Fibroblast of mammary gland (primary cell): ENCODE measurements at places on chromosomes 4 and X.

DNA sequence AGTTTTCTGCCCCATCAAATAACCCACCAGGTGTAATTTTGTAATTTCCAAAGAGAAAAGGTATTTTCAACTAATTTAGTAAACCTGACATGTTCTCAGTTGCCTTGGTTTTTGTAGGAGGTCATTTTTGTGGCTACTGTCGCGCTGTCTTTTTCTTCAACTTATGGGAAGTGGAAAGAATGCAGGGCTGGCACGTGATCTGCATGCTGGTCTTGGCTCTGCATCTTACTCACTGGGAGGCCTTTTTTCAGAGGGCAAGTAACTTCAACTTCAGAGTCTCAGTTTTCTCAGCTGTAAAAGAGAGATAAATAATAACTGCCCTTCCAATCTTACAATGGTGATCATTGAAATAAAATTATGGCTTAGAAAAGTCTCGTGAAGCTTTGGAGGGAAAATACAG, 109.9 kb upstream of the SMIM10 start:
- DNase-seq = peak; percentile 7

DNA sequence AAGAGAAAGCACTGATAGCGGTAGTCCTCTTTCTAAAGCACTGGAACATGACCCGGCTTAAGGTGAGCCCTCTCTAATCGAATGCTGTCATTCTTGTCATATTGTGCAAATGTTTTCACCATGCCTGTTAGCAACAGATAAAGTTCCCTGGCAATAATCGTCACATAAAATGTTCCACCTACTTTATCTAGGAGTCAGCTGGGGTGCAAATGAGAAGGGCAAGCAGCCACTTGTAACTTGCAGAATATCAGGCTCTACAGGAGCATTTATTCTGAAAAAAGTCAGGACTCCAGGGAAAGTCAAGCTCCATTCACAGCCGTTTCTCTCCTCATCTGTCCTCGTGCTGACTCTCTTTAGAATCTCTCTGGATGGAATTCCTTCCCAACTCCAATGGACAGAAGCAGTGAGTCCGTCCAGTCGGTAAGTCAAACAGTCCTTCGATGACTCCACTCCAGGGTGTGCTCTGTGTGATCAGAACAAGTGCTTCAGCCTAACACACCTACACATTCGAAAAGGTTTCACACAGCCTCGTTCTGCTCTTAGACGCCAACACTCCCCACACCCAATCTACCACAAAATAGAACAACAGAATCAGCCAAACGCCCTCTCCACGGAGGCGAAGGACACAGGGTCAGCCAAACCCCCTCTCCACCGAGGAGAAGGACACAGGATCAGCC, 101.7 kb upstream of the FRG1 start:
- no peak for DNase-seq

- DNase-seq = no peak
These were observed 248.6 kb upstream of the JADE1 start for GRCh38 chr4:128560754-128561495.

DNA sequence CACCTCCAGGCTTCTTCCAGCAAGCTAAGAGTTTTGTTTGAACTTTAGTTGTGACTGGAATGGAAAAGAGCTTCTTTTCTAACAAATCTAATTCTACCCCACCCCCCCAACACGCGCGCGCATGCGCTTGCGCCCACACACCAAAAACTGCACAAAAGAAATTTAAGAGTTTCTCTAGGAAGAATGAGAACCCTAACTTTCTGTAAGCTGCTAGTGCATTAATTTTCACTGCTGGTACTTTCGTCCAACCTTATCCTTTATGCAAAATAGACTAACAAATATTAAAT, 9.0 kb upstream of the INTU start:
- DNase-seq = peak; percentile 34

GRCh38 chr4:154132406-154132805, 343.5 kb upstream of the SFRP2 start:
- DNase-seq = no peak

DNA sequence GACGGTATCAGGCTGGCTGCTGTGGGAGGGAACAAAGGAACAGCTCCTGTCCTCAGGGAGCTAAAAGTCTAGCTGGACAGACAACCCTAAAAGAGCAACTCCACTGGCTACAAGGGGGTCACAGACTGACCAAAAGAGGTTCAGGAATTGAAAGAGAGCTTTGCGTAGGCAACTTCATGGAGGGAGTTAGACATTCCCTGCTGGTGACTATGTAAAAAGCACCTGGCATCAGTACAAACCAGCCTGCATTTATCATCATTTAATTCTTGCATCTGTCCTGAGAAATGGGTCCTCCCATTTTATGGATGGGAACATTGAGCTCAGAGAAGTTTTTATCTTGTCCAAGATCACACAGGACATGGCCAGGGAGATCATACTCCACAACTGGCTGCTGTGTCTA, 1.4 kb upstream of the LGI2 start:
- peak; percentile 54 for DNase-seq

DNA sequence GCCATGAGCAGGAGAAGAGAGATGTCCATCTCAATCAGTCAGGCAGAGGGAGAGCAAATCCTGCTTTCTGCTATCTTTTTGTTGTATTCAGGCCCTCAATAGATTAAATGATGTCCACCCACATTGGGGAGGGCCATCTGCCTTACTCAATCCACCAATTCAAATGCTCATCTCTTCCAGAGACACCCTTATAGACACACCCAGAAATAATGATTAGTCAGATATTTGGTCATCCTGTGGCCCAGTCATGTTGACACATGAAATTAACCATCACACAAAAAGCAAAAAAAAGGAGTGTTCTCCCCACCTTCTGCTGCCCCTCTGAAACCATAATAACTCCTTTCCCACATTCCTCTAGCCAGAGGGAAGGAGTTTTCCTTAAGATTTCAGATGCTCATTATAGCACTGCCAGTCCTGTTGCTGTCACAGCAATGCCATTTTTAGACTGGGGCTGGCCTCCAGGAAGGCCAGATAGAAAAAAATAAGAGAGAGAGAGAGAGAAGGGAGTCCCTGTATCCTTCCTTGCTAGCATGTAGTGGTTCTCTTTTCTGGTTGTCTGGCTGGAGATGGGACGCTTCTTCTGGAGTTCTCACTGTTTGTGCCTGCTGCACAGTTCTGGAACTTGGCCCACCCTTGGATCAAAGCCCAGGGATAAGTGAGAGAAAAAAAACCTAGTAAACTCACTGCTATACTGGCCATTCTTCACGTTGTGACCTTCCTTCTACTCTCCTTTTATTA, 177.7 kb downstream of the RBM46 start:
- peak; percentile 66 for DNase-seq

- peak; percentile 63 for DNase-seq
These were observed 135.3 kb downstream of the SHROOM3 start for GRCh38 chr4:76570141-76570973.

DNA sequence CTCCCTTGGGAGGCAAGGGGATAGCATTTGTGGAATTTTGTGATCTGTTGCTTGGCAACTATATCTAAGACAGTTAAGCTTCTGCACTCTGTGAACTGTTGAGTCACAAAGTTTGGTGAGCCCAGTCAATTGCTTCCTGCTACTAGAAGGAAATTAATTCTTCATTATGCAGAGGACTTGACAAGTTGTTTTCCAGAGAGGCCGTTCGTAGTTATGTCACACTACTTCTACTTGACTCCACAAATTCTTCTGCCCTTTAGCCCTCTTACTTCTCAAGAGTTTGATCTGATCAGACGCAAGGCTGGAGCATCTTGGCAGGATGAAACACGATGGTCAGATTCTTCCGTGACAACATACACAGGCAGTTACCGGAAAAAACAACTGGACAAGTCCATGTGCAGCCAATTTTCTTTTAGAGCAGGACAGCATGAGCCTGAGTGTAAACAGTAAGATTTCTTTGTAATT, at the start of gene C4orf51:
Gene C4orf51, plus strand, starts transcription at position 156 of the 465 bp plus-strand sequence. Its CDS starts 58 bp downstream, at position 214.
- peak; percentile 73 for DNase-seq

DNA sequence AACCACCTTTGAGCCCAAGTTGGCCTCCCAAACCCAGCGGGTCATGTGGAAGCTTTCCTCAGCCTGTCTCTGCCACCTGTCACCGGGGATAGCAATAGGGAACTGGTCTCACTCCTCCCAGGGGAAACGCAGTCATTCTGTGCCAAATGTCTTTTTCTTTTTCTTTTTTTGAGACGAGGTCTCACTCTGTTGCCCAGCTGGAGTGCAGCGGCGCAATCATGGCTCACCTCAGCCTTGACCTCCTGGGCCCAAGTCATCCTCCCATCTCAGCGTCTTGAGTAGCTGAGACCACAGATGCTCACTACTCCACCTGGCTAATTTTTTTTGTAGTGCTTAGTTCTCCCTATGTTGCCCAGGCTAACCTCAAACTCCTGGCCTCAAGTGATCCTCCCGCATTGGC, 40.3 kb downstream of the MED28 start:
- DNase-seq = no peak

- no peak for DNase-seq
These were observed 26.9 kb upstream of the PPP2R3B start for GRCh38 chrX:413322-414201.

DNA sequence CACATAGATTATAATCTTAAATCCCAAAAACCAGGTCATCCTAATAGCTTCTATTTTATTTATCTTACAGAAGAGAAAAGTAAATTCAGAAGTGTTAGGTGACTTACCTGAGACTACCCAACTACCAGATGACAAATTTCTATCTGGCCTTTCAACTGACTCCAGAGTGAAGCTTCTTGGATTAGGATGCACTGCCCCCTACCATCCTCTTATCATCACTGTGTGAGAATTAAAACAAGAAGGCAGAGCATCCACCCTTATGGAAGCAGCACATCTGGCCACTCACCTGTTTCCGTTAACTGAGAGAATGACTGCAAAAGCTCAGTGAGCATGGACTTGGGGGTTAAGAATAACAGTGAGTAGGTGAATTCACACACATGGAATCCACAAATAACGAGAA, 502.6 kb upstream of the TECRL start:
- no peak for DNase-seq

GRCh38 chr4:150402871-150403272, 179.1 kb upstream of the MAB21L2 start:
- DNase-seq = no peak

DNA sequence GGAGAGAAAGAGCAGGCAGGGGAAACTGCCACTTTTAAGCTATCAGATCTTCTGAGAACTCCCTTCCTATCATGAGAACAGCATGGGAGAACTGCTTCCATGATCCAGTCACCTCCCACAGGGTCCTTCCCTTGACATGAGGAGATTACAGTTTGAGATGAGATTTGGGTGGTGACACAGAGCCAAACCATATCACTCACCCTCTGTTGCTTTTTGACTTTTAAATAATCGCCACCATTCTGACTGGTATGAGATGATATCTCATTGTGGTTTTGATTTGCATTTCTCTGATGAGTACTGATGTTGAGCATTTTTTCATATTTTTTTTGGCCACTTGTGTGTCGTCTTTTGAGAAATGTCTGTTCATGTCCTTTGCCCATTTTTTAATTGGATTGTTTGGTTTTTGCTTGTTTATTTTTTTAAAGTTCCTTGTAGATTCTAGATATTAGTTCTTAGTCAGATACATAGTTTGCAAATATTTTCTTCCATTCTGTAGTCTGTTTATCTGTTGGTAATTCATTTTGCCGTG, 6.5 kb upstream of the PAQR3 start:
- no peak for DNase-seq

- peak; percentile 85 for DNase-seq
These were observed 223.7 kb downstream of the COL25A1 start for GRCh38 chr4:109078724-109079123.
